ENCODE measurements at places on chromosomes 12 and 14.

DNA sequence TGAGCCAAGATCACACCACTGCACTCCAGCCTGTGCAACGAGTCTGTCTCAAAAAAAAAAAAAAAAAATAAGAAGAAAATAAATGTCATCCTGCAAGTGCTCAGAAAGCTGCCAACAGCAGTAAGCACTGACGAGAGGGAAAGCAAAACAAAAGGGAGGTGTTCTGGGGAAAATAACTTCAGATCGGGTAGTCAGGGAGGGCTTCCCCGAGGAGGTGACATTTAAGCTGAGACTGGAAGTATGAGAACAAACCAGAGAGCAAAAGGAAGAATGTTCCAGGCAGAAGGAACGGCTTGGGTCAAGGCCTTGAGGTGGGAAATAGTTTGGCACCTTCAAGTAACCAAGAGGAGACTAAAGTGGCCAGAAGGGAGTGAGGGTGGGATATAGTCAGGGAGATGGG lies 4.7 kb upstream of the FAM222A start:
- DNase-seq = no peak

DNA sequence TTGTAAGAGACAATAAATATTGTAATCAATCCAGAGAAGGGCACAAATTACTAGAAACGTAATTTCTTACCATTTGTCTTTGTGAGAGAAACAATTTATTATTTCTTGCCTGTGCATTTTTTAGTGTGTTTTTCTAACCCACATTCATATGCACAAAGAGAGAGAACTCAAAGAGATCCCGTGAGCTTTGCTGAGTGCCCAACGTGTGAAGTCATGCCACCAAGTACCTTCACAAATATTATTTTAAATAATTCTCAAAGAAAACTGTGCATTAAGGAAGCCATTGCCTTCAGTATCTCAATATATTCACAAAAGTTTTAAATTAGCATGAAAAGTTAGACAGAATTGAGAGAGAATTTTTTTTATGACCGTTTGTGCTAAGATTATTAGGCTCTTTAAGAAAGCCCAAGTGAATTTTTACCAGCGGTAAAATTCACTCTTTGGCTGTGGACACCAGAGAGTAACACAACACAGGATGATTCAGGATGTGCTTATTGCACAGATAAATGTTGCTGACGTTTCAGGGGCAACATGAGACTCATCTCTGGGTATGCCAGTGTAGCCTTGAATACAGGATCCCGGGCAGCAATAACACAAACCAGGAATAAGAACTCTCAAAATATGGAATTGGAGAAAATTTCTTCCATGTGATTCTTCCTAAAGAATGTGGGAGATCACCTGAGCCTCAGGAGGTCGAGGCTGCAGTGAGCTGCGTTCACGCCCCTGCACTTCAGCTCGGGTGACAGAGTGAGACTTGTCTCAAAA lies 2.9 kb downstream of the ARHGDIB start:
- DNase-seq = no peak

GRCh38 chr14:90678420-90678819 lies 137.8 kb downstream of the TTC7B start:
- no peak for DNase-seq

DNA sequence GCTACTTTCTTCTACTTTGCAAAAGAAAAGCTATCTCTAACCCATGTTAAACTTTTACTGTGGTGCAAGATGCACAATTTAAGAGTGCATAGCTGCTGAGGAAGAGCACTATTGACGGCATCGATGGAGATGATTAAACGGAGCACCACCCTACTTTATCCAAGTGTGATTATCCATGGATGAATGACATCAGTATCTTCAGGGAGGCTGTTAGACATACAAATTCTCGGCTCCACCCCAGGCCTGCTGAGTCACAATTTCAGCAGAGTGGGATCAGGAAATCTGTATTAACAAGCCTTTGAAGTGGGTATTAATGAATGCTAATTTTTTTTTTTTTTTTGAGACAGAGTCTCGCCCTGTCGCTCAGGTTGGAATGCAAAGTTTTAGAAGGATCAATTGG lies 16.2 kb downstream of the SLC2A14 start:
- DNase-seq = no peak

- DNase-seq = no peak
Measured at GRCh38 chr12:59076622-59077021, 156.3 kb upstream of the LRIG3 start.

DNA sequence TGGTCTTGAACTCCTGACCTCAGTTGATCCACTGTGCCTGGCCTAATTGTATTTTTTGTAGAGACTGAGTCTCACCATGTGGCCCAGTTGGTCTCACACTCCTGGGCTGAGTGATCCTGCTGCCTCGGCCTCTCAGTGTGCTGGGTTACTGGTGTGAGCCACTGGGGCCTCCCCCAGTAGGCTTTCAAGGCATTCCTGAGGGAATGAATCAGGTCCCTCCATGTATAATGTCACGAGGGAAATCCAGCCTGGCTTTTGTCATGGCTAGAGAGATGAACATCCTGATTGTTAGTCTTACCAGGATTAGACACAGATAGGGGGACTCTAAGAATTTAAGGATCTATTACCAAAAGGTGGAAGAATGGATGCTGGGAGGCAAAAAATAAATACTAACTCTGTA lies 51.9 kb downstream of the CPSF2 start:
- DNase-seq = no peak

DNA sequence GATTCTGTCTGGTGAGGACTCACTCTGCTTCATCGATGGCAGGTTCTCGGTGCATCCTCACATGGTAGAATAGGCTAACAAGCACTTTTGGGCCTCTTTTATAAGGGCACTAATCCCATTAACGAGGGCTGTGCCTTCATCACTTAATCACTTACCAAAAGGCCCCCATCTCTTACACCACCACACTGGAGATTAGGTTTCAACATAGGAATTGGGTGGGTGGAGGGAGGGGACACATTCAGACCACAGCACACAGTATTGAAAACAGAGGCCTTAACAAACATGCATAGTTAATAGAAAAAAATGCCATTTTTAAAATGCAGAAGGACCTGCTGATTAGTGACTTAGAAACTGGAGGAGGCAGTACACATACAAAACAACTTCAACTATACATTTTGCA lies 61.6 kb downstream of the SPPL3 start:
- DNase-seq = no peak

- DNase-seq = no peak
Measured at GRCh38 chr12:77608271-77608824, 222.3 kb upstream of the NAV3 start.

DNA sequence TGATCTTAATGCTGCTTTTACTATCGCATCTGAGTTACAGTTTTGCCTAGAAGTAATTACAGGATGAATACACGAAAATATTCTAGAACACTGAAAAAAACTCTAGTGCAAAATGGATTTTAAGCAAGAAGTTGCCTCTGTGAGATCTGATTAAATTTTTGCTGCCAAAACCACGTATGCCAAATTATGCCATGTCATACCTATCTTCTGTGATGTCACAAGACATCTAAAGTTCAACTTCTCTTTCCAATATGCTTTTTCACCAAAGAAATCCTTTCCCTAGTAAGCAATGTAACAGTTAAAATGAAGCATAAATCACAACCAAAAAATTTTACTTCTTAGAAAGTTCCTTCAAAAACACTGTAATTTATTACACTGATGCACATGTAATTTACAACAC lies 39.6 kb downstream of the HECTD4 start:
- no peak for DNase-seq

Data from astrocyte of the cerebellum (primary cell).